ENCODE measurements at places on chromosomes 4 and X.

DNA sequence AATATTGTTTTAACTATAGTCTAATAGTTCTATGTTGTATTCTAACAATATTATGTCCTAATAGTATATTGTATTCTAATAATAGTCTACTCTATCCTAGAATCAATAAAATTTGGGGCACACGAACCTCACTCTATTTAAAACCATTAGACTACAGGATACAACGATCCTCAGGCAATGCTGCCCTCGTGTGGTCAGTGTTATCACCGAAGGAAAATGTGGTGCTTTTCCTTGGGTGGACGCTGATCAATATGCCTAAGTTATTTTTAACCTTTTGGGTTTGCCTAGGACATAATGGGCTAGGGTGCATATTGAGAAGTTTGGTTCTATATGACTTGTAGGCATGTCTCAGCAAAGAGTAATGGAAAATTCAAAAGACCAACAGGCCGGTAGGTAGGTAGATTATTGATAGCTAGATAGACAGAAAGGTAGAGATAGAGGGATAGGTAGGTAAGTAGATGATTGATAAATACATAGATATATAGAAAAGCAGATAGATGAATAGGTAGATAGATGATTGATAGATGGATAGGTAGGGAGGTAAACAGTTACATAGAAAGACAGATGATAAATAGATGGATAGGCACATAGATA lies 75.1 kb downstream of the PRKX start:
- H3K36me3 ChIP-seq, result no peaks in the 10 kb centered on the region
- no peak for DNase-seq
- no peak overlapping the region for H3K4me3 ChIP-seq
- H3K4me1 ChIP-seq, result no peaks in the 10 kb centered on the region

- H3K4me3 ChIP-seq, result no peak overlapping the region
- no peak overlapping the region for H3K27ac ChIP-seq
- no peak for DNase-seq
- peaks cover 7% of the 10 kb centered on the region for H3K27me3 ChIP-seq
These were observed 10.6 kb downstream of the FAM184B start for GRCh38 chr4:17770845-17771244.

DNA sequence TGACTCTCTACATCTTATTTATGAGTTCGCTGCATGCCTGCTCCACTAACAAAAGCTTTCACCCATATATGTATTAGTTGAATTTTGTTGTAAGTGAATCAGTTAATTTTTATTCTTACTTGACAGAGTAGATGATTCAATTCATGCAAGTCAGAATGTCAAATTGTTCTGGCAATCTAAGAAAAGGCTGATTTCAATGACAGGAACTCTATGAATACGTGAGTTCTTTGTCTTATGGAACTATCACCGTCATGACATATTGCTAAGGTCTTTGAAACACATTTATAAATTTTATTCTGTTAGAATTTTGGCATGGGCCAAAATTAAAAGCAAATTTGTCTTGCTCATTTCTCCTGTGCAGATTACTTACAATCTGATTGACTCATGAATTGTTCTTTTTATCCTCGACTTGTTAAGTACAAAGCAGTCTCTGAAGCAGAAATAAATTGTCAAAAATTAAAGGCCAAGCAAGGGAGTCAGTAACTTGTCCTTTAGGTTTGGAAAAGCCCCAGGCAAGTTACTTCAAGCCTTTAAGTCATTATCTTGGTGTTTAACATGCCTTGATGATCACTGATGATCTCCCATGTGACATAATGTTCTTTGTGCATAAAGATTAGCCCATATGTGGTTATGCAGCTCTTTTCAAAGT lies 89.0 kb upstream of the GC start:
- no peak for DNase-seq
- no peaks in the 10 kb centered on the region for H3K27me3 ChIP-seq
- H3K4me3 ChIP-seq, result no peak overlapping the region
- H3K4me1 ChIP-seq, result no peaks in the 10 kb centered on the region
- no peak overlapping the region for H3K27ac ChIP-seq

- no peaks in the 10 kb centered on the region for H3K36me3 ChIP-seq
- no peaks in the 10 kb centered on the region for H3K27me3 ChIP-seq
- no peak overlapping the region for H3K4me3 ChIP-seq
- no peaks in the 10 kb centered on the region for H3K4me1 ChIP-seq
- H3K27ac ChIP-seq, result no peak overlapping the region
- DNase-seq, result no peak
These were observed 44.1 kb upstream of the SGMS2 start for GRCh38 chr4:107780665-107781064.

DNA sequence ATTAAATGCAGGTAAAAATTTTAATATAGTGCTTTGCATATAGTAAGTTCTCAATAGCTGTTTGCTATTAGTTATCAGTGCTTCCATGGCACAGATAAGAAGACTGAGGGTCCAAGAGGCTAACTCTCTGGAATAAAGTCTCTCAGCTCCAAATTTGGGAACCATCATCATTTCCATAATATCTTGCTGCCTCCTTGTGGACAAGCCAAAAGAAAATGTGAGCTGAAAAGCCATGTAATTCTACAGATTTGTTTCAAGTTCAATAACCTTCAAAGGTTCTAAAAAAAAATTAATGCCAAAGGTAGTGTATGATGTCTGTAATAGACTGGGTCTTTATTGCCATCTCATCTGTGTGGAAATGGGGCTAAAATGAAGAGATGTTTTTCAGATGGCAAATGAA lies 136.9 kb upstream of the VCX start:
- no peak overlapping the region for H3K4me3 ChIP-seq
- no peak for DNase-seq
- H3K27ac ChIP-seq, result no peak overlapping the region
- no peaks in the 10 kb centered on the region for H3K4me1 ChIP-seq
- no peaks in the 10 kb centered on the region for H3K27me3 ChIP-seq

Measured in left ventricle myocardium inferior (tissue), 1 donor.